Mucosa of gallbladder (tissue), 1 donor: ENCODE measurements at places on chromosomes 2 and 18. TPM values are rescaled to one million over a fixed set of nuclear protein-coding genes. Genes with fewer than 3 reads are reported as not detected.

Gene IL1R2
- total RNA-seq: 2.3 TPM

Gene FAM110C
- 41.8 TPM for total RNA-seq

GRCh38 chr2:70663411-70663810 lies 104.6 kb downstream of the ADD2 start:
- no peak for DNase-seq

GRCh38 chr2:95574506-95574905 lies 17.3 kb upstream of the TRIM43 start:
- no peak for DNase-seq

DNA sequence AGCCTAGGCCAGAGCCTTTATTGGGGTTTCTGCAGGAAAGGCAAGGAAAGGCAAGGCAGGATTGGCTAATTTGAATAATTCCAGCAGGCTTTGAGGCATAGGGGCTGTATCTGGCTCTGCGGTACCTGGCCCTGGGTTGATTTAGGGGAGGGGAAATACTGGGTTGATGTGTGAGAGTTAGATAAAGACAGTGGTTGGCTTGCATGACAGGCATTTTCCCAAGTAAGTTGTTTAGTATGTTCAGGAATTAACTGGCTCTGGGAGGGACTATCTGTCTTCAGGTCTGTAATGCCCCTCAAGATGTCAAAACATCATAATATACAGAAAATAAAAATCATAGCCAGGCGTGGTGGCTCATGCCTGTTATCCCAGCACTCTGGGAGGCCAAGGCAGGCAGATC lies 98.7 kb downstream of the UBR3 start:
- DNase-seq: no peak

- DNase-seq: no peak
These were observed 1.3 kb downstream of the R3HDM1 start for GRCh38 chr2:135532581-135532980.

DNA sequence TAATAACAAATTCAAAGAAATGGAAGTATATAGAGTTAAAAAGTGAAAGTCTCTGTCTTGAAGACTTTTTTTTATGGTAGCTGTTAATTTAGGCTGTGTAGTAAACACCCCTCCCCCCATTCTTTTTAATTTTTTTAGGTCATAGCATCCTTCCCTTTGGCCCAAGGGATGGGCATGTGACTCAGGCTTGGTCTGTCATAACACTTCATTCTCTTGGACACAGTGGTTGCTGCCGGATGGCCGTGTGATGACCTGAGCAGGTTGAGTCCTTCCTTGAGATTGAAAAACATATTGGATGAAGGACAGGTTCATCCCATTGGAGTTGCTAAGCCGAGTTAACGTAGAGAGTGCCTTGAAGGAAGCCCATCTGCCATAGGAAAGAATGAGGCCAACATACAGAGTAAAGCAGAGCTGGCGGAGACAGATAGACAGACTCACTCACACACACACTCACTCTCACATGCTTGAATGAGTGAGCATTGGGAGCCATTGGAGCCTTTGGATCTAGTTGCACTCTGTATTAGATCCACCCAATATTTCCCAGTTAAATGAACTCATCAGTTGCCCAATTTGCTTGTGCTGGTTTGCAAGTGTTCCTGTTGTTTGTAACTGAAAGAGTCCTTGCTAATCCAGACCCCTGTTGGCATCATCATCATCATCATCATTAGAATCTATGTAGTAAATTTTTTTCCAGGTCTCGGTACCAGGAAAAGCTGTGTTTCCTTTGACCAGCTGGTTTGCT lies 14.7 kb downstream of the NCOA1 start:
- no peak for DNase-seq

DNA sequence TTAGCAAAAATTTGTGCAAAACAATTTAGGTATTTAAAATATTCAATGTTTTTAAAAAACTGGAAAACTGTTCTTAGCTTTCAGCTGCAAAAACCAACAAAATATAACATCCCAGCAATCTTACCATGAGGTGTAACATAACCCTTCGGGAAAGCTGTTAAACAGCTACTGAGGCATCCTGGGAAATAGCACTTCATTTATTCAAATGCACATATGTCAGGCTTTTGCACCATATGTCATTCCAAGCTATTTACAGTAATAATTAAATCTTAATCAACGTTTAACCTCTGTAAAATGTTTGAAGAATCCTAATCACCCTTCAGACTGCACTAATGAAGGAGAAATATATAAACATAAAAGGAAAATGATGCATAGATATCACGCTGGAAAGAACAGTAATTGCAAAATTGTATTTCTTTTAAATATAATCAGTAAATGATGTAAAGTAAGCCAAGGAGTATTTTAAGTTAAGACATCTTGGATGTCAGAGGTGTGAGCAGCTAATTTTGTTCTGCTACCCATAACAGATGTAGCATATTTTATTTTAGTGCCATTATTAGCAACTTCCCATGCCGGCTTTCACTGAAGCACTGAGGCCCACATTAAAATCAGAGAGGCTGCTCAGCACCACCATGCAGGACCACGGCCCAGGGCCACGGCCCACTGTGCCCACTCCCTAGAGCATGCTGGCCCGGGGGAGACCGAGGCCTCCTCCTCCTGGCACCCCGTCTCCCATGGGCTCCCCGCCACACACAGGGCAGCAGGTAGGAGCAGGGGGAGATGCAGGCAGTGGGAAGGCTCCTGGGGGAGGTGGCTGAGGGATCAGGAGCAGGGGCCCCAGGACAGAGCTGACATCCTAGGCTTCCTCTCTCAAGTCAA lies 30.9 kb downstream of the EMX1 start:
- no peak for DNase-seq

GRCh38 chr2:62040926-62041325 lies 135.5 kb downstream of the COMMD1 start:
- no peak for DNase-seq

GRCh38 chr2:20577495-20578235 lies 73.2 kb downstream of the HS1BP3 start:
- no peak for DNase-seq

GRCh38 chr2:231222318-231223000 lies 24.0 kb downstream of the ARMC9 start:
- no peak for DNase-seq

DNA sequence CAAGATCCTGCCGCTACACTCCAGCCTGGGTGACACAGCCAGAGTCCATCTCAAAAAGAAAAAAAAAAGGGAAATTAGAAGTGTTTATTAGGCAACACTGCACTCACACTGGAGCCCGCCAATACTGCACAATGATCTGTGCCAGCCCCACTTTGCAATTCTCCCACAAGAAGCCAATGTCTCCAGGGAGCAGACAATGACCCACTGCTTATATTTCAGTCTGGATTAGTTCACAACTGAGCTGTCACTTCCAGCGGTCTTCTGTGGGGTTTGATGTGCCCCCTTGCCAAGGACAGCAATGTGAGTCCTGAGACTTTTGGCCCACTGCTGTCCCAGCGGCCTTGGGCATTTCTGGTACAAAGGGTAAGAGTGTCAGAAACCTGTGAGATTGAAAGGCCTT lies 85.6 kb upstream of the PPM1B start:
- no peak for DNase-seq
